ENCODE measurements at places on chromosomes 1 and 21.

DNA sequence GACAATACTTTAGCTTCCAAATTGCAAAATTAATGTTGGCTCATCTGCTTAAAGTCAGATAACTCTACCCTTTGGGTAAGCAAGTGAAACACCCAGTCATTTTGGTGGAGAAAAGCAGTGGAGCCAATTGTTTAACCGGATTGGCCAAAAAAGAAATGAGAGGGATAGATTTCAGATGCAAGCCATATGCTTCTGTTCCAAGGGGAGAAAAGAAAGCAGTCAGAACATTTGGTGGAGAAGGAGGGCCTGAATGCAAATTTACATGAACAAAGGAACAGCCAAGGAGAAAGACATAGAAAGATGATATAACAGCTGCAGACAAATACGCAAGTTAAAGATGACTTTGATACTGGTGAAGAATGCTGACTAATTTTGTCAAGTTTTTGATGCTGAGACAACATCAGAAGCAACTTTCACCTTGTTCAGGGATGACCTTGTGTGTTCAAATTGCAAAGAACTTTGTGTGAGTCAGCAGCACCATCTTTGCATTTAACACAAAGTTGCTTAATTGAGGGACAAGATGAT is 173.1 kb downstream of the TGFB2 start:
- DNase-seq: no peak

- no peak for DNase-seq
Observed at GRCh38 chr1:238336531-238336930, 445.8 kb upstream of the ZP4 start.

GRCh38 chr1:186283374-186283773 is 91.7 kb downstream of the TPR start:
- DNase-seq: no peak

DNA sequence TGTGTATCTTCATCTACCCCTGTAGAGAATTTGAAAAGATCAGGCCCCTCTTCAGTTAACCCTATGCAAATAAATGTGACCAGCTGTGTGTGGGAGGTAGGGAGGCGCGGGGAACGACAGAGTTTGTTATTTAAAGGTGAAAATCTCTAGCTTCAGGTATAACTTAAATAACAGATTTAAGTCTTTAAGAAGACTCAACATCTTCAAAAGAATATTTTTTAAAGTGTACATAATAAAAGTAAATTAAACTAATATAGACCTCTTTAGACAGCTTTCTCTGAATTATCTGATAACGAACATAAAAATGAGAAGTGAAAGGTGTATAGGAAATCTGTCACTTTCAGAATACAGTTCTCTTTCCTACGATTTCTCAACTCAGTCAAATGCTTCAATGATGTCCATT is 16.0 kb downstream of the ANGPTL3 start:
- DNase-seq: no peak

GRCh38 chr1:8026153-8026975 is at the start of gene ERRFI1:
Gene ERRFI1 (minus strand): TSS chr1:8026309. CDS start chr1:8015619, 10,690 bp downstream.
- peak; percentile 78 for DNase-seq

DNA sequence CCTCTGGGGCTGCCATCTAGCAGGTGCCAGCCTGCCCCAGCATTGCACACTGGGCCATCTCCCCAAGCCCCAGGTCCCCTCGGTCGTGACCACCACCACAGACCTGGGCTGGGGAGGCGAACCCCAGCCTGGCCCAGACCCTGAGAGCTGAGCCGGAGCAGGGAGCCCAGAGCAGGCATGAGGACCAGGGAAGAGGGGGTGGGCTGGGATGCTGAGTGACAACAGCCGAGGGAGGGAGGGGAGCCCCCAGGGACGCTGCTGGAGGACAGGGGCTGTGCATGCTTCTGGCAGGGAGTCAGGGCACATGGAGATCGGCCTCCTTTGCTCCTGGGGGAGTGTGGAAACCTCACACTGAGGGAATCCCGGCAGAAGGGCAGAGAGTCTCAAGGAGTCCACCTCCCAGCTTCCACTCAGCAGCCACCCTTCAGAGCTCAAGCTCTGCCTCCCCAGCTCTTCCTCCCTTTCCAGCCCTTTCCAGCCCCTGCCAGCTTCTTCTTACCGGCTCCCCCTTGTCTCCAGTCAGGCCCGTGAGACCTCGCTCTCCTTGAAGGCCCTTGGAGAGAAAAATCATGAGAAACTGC is 23.7 kb upstream of the PEF1 start:
- DNase-seq: no peak
